Erythroblast (primary cell): ENCODE measurements at places on chromosomes 7 and 10.

DNA sequence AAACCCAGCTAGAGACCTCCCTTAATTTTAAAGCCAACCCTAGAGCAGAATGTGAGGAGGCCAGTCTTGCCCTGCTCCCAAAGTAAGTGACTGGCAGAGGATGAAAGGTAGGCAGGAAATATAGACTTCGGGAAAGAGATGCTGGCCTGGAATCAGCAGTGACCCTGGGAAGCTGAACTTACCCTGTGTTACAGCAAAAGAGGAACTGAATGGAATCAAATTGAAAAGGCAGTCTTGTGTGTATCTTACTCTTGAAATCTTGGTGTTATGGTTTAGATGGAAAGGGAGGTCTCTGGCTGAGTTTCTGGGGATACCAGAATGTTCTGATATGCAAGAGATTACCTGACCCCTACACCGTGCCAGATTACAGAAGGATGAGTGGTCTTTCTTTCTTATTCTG lies 7.9 kb upstream of the CFAP43 start:
- no peak for DNase-seq

DNA sequence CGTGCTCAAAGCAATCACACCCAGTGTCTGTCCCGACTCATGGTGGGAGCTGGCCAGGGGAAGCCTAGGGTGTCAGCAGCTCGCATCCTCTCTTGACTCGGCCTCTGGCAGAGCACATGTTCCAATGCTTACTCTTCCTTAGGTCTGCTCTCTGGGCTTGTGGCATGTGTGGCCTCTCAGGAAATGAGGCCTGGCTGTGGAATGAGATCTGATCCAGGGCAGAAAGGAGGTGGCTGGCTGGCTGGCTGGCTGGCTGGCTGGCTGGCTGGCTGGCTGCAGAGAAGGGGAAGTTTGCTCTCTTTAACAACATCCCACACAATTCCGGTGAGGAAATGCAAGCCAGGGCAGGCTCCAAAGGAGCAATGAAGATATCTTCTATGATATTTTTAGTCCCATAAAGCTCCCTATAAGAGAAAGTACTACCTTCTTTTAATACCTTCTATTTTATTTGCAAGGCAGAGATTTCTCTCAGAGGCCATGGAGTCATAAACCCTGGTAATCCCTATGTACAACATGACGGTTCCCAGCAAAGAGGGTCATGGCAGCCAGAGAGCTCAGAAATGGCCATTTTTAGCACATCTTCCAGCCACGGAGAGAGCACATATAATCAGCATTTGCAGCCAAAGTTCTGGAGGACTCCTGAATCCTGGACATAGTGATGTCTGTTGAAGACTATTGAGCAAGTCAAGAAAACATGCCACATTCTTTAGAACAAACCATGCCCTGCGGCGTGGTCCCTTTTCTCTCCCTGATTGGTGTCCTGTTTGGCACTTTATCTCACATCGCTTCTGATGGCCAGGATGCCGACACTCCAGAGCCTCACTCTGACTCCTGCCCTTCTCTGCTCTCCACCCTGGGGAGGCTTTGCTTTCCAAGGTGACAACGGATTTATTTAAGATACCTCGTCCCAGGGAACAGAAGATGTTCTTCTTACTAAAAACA lies 153.7 kb downstream of the FANK1 start:
- DNase-seq = no peak

DNA sequence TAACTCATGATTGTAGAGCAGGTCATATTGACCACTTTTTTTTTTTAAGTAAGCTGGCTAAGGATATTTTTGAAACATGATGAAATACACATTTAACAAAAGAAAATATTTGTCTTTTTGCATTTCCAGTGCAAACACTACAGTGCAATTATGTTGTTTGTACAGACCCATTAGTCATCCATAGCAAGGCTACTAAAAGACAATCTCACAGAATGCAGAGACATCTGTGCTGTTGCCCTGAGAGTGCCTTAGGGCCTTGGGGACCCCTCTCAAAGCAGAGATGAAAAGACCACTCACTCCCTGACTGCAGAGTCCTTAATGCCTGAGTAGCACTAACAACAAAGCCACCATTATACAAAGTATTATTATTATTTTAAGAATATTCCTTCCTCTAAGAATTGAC lies 104.5 kb downstream of the NRCAM start:
- no peak for DNase-seq

DNA sequence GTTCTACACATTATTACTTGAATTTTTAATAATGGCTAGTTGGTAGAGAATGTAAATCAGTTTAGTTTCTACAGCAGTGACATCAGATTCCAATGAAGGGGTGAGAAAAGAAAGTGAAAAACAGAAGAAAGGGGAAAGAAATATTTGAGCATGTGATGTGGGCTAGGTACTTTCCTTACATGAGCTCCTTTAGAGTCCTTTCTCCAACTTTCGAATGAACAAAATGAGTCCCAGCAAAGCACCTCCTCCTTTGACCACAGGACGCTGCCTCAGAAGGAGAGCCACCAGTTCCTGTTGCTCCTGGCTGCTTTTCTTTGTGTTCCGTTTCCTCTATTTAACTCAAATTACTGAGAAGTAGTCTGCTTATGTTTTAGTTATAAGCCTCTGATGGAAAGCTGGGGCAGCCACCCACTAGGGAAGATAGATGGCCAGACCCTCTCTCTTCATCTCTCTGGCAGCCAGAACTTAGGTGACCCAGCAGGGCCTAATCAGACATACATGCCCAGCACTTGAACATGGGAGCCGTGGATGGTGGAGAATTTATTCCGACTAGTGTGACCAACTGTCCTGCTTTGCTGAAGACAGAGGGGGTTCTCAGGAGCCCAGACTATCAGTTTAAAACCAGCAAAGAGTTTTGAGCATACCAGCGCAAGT lies 82.4 kb upstream of the NME8 start:
- DNase-seq = no peak

DNA sequence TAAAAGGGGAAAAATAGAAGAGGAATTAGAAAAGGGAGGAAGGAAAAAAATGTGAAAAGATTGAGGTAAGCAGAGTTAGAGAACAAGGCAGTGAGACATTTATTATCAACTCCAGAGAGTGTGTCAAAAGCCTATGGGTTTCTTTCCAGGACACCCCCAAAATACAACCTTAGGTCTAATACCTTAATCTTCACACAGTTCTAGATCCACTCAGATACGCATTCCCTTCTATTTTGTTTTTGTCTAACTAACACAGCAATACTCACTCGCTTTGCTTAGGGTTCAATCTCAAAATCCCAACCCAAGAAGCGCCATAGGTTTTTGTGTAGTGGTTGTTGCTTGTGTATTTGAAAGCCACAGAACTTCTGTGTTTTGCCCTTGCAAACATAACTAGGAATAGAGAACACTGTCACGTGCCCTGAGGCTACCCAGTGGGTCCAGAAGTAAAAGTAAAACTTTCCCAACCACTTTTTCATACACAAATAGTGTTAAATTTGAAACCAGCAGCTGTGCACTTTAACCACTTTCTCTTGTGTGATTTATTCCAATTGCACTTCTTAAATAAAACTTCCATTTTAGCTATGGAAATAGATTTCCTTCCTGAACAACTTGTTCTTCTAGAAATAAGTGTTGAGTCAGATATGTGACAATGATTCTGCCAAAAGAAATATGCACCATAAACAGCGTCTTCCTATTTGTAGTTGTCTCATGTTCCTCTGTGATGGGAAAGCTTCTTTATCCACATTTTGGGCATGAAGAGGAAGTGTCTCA lies 414.7 kb upstream of the GHITM start:
- no peak for DNase-seq

GRCh38 chr7:149188637-149189259 lies 6.6 kb upstream of the ZNF282 start:
- no peak for DNase-seq

DNA sequence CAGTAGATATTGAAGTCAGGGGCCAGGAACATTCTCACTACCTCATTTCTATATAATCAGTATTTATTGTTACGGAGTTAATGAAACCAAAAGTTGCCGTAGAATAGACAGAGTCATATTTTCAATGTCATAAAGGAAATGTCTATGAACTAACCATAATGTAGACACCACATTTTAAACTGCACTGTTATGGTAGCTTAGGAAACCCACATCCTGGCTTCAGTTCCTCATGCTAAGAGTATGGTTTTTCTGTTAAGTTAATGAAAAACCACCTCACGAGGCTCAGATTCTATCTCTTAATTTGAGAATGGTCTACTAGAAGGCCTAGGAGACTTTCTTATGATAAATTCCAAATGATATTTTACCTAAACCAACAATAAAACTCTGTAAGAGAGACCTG lies 166.5 kb downstream of the TMEM26 start:
- no peak for DNase-seq

GRCh38 chr7:159019111-159019510 lies 125.6 kb downstream of the VIPR2 start:
- DNase-seq = no peak

DNA sequence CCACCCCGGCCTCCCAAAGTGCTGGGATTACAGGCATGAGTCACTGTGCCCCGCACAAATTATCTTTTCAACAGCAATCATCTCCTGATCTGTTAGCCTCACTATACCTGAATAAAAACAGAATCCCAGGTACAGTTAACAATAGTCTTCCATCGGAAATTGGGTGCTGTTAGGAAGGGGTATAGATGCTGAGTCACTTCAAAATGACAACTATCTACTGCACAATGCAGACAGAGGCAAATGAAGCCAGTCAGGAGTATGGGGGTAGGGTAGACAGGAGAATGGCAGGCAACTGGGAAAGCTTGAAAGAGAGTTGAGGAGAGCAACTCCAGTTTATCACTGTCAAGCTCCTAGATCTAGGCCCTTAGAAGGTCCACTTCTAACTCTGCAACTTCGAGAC lies 40.3 kb downstream of the LBX1 start:
- DNase-seq = no peak

GRCh38 chr7:159227433-159227832 lies 82.8 kb upstream of the VIPR2 start:
- DNase-seq = no peak

- no peak for DNase-seq
Measured at GRCh38 chr10:49187950-49188761, at the start of gene TMEM273. TSS of gene TMEM273 (minus strand) at chr10:49188391. CDS start at chr10:49188336, 55 bp downstream.

DNA sequence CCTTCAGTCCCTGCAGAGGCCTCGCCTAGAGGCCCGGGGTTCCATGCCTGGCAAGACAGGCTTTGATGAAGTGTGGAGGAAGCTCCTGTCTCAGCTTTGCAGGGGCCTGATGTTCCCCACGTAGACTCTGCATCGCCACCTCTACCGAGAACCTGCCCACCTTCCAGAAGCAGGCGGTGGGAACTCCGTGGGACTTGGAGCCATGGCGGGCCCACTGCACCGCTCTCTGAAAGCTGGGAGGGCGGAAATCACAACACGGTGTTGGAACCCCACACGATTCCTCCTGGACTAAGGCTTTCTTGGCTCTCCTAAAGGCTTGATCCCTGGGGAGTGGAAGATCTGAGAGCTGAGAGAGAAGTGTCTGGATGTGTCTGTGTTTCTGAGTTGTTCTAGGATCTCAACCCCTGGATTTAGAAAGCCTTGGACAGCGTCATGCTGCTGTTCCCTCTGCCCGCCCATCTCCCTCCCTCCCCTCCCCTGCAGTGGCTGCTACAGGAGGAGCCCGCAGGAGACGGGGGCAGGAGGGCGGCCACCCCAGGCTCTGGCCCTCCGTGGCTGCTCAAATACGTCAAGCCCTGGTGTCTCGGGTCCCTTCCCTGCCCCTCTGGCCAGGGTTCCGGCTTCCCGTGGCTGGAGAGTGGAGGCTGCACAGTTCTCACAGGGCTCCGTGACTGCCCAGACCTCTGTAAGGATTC lies 79.7 kb downstream of the VIPR2 start:
- DNase-seq = no peak

- DNase-seq = no peak
Measured at GRCh38 chr7:73397521-73398281, 35.9 kb upstream of the FZD9 start.

GRCh38 chr10:96532523-96532922 lies 18.8 kb upstream of the TLL2 start:
- DNase-seq = peak; percentile 73

DNA sequence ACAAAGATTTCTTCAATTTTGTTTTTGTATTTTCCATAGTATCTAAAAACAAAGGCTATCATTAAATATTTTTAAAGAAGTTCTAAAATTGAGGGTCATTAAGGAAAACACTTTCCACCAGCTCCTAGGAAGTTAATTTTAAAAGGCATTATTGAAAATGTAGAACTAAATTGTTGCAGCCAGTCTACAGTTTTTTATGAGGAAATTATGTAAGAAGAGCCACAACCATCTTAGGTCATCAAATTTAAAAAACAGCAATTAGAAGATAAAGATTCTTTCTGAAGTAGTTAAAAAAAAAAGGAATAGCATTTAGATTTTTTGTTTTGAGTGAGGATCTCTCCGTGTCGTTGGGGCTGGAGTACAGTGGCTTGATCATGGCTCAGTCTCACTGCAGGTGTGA lies 161.7 kb downstream of the NRBF2 start:
- DNase-seq = no peak

- no peak for DNase-seq
Measured at GRCh38 chr10:102467971-102468438, 16.7 kb upstream of the C10orf95 start.

DNA sequence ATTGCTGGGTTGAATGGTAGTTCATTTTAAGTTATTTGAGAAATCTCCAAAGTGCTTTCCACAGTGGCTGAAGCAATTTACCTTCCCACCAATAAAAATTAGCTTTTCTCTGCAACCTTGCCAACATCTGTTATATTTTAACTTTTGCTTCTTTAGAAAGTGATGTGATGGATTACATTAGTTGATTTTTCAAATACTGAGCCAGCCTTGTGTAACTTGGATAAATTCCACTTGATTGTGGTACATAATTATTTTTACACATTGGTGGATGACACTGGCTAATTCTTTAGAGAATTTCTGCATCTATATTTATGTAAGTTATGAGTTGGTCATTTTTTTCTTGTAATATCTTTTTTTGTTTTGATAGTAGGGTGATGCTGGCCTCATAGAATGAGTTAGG lies 634.1 kb downstream of the GALNT17 start:
- no peak for DNase-seq

DNA sequence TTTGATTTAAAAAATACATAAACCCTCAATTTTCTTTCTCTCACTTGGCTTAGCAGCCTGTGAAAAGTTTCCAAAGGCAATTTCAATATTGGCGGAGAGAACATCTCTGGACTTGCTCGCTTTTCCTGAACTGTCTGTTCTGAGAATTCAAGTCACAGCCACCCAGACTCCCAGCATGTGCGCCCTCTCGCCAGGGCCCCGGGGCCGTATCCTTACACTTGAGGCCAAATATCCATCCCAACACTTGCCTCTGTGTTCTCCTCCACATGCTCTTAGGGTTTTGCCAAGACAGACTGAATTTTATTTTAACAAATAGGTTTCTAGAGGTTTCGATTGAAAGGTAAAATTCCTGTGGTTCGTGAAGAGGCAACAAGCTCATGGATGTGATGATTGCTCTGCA lies 111.5 kb upstream of the GPR26 start:
- no peak for DNase-seq

DNA sequence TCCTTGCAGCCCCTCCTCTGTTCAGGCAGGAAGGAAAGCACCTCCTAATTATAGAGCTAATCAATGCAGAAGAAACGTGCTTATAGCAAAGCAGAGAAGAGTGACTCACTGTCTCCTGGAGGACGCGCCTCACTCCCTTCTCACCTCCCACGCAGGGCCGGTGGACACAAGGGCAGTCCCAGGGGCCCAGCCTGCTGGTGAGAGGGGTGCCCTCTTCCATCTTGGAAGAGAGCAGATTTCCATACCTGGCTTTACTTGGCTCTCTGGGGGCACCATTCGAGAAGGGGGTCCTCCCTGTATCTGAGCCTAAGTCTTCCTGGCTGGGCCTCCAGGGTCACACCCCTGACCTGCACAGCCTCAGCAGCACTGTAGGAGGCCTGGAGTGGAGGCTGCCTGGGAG lies 55.8 kb downstream of the RASGEF1A start:
- DNase-seq = no peak
